ENCODE measurements at places on chromosomes 3 and 15. TPM values are rescaled to one million over a fixed set of nuclear protein-coding genes. Genes with fewer than 3 reads are reported as not detected.

GRCh38 chr15:40358471-40359353, 693 bp downstream of the DISP2 start:
- no peak for DNase-seq

DNA sequence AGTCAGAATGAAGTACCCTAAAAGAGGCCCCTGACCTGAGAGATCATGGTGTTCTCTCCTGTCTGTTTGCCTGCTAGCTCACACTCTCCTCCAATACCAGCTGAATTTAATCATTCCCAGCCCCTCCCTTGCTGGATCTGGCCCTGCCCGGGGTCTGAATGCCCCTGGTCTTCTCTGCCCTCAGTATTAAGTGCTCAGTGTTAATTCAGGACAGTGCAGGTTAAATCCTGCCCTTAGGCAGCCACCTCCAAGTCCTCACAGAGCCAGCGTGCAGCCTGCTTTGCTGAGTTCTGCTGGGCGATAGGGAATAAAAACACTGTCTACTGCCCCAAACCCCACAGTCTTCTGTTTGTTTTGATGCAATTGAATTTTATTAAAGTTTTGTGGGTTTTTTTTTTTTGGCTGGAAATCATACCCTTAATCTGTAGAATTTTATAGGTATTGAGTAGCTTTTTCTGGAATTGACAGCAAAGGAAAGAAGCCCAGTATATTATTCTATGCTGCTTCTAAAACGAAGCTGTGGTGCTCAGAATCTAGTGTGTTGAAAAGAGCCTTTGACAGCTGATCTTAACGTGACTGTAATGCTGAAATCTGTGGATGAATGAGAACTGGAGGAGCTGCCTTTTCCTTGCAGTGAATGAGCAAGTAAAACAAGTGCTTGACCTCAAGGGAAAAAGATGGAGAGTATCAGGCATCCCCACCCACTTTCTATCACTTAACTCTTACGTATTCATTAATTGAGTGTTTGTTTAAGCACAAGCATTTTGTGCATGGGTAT, 12.3 kb upstream of the BDH1 start:
- DNase-seq, result no peak

- no peak for DNase-seq
These were observed 115.2 kb downstream of the PEX5L start for GRCh38 chr3:179921500-179921899.

DNA sequence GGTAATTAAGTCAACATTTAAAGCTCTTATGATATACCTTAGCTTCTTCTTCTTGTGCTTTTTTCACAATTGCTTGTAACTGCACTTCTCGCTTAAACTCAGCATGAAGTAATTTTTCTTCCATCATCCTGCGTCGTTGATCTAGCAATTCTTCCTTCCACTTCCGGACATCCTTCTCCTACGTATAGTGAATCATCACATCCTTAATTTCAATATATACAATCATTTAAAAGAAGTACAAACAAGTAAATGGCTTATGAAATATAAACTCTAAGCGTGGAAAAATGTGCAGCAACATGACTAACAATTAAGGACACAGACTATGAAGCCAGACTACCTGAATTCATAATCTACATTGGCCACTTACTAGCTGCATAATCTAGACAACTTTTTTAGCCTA, 151.4 kb downstream of the SCAPER start:
- DNase-seq, result no peak

Gene HRH1
- polyA plus RNA-seq, result 1.3 TPM

DNA sequence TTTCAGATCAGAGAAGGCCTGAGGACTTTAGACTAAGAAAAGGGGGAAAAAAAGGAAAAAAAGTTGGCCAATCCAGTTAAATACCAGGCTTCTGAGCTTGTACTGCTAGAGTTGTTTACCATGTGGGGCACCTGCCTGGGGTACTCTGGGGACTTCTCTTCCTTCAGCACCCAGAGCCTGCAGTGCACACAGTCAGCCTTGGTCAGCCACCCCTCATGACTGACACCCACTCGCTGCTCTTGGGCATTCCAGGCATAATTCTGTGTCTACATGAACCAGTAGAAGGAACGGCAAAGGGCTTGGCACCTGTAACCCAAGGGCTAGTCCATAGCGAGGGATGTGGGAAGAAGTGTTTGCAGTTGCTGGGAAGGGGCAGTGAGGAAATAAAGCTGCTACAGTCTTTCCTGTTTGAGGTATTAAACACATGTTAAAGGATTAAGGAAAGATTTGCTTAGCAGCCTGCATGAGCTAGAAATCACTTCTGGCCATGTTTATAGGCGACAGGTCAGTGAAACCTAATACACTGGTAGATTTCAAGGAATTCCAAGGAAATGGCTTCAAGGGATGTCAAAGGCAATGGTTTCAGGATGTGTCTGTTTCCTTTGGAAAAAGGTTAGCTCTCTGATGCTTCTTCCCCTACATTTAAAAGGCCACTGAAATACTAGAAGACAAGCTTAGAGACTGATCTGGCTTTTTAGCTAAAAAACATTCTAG, 232.5 kb downstream of the CHST2 start:
- no peak for DNase-seq

- DNase-seq, result no peak
These were observed 382.4 kb downstream of the IL5RA start for GRCh38 chr3:2727610-2728318.

Gene GP5
- 0.04 TPM for polyA plus RNA-seq

DNA sequence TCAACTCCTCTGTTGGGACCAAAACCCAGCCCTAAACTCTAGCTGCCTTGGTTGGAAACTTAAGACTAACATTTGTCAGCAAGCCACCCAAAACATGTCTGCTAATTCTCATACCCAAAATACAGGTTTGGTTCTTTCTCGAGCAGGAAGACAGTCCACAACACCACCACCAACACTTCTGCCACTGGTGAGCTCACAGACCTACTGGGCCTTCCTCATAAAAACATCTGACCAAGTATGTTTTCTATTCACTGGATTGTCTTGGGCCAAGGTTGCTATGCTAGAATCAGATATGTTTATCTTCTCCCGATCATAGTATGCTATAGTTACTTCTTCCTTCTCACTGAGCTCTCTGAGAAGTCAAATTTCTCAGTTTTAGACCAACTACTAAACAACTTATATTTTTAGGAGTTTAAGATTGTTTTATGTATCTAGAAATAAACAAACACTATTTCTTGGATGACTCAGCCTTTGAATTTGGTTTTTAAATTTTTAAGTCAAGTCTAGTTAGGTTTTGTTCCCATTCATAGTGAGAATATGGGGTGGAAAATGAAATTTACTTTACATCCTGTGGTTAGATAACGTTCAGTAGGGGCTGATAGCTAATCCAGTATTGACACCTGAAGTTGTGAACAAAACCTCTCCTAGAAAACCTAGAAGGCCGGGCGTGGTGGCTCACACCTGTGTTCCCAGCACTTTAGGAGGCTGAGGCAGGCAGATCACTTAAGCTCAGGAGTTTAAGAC, 360.5 kb downstream of the RSL24D1 start:
- no peak for DNase-seq

Gene KCNMB2
- polyA plus RNA-seq, result 0.37 TPM

Gene CCDC39
- polyA plus RNA-seq, result not detected

- DNase-seq, result peak; percentile 86
These were observed 187.2 kb downstream of the SHQ1 start for GRCh38 chr3:72661115-72661457.

GRCh38 chr3:52705688-52706686, at the start of the genes GLT8D1 and SPCS1:
Gene GLT8D1, minus strand, starts transcription at chr3:52705791. Its CDS starts 5,331 bp downstream, at chr3:52700460.
Gene SPCS1, plus strand, starts transcription at chr3:52706106. Its CDS starts 141 bp downstream, at chr3:52706247.
- DNase-seq, result peak; percentile 87

Gene ITGA11
- polyA plus RNA-seq, result 5.9 TPM

Gene GOLGA8T
- polyA plus RNA-seq, result 0.30 TPM

Gene KIF15
- polyA plus RNA-seq, result 0.26 TPM

Gene AADAC
- polyA plus RNA-seq, result not detected

Gene CHST2
- polyA plus RNA-seq, result 0.84 TPM

DNA sequence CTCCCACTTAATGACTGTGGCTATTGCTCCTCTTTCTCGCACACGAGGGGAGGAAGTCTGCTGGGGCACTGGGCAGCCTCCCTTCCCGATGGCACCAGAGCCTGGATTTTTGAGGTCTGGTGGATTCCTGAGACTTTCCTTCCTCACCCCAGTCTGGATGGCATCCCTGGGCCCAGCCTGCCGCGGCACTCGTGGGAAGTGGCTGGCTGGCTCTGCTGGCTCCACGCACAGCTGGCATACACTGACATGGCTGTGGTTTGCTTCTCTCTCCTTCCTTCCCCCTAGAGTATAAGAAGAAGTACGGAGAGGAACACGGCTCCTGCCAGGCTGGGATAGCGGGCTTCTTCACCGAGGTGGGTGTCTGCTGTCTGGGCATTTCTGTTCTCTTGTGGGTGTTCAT, 319.8 kb upstream of the LRRFIP2 start:
- no peak for DNase-seq

Gene STXBP5L
- not detected for polyA plus RNA-seq

- DNase-seq, result no peak
These were observed 252.7 kb upstream of the ZPLD1 start for GRCh38 chr3:102182162-102182561.

- DNase-seq, result no peak
These were observed 15.5 kb downstream of the ETV5 start for GRCh38 chr3:186093271-186093900.

- peak; percentile 83 for DNase-seq
These were observed 55.4 kb downstream of the EOMES start for GRCh38 chr3:27666708-27667107.

GRCh38 chr15:23764716-23765115, 77.6 kb upstream of the NDN start:
- DNase-seq, result no peak

DNA sequence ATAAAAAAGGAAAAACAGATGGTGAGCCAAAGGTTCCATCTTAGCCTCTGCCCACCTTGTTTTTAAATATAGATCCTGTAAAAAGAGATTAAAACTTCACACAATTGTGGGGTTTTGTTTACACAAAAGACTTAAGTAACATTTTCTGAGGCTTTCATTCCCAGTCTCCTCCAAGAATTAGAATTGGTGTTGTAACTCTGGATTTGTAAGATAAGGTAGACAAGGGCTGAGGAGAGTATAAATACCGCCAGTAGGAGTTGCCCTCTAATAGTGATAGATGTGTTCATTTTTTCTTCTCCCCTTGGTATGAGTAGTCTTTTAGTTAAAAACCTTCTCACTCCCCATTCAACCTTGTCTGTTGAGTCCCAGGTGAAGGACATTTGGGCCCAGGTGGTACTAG, 8.5 kb downstream of the MINDY2 start:
- no peak for DNase-seq

Gene TMC3
- polyA plus RNA-seq, result not detected

GRCh38 chr15:82045179-82045891, 483 bp downstream of the MEX3B start:
- peak; percentile 75 for DNase-seq

- no peak for DNase-seq
These were observed 5.2 kb upstream of the CD200R1 start for GRCh38 chr3:112980080-112980479.

Gene SCN11A
- polyA plus RNA-seq, result not detected

DNA sequence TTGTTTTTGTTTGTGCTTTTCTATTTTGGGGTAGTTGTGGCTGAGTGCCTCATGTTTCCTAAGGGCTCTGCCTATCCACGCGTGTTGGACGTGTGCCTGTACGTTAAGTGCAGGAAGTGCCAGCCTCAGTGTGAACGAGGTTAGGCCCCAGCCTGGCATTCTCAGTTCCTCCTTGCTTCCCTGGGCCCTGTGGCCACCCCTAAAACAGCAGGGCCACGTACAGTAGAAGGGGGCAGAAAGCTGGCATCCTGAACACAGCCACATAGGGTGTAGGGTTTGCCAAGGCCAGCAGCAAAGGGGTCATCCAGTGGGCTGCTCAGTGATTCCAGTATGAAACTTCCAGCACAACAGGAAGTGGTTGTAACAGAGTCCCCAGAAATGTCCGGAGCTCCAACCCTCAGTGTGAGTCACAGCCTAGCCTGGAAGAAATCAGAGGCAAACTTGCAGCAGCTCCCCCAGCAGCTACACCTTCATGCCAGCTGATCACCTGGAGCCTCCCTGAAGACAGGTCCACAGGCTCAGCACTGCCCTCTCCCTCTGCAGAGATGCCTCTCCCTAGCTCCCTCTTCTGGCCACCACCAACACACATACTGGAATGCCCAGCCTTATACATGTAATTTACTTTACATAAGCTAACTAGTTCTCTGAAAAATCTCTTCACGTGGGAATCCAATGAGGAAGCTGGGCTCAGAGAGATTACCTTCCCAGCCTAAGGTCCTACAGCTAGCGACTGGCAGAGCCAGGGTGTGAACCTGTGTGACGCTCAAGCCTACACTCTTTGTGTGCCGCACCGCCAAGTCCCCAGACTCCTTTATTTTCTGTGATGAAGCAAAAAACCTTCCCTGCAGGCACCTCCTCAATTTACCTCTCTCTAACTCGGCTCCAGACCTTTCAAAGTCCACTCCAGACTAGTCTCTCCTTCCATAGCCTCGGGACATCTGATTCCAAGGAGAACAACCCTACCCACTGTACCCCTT, 26.6 kb downstream of the ILDR1 start:
- DNase-seq, result peak; percentile 65

Gene ADAMTS17
- 0.30 TPM for polyA plus RNA-seq

- DNase-seq, result no peak
These were observed 37.1 kb upstream of the CCK start for GRCh38 chr3:42302924-42303634.

All from heart left ventricle (tissue), 16 donors.